ENCODE measurements at places on chromosomes 12 and 14.

GRCh38 chr14:101861464-101861863, 100.0 kb downstream of the PPP2R5C start:
- no peak for DNase-seq

DNA sequence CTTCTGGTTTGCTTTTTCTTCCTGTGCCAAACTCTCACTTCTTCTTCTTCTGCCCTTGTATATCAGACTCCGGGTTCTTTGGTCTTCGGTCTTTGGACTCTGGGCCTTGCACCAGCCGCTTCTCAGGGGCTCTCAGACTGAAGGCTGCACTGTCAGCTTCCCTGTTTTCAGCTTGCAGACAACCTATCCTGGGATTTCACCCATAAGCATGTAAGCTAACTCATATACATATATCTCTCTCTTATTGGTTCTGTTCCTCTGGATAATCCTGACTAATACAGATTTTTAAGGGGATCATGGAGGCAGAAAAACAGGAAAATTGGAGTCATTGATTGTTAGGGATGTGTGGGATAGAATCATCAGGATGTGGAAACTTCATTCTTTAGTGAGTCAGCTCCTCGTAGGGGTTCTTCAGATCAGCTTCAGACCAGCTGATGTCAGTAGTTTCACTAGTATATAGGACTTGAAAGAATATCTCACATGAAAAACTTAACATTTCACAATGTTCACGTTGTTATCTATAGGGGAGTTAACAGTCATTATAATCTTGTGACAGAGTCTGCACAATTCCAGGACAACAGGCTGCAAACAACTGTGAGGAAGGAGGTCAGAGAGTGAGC, 102.9 kb downstream of the RASSF9 start:
- no peak for DNase-seq

GRCh38 chr14:105588236-105588860, 62.0 kb downstream of the TMEM121 start:
- no peak for DNase-seq

DNA sequence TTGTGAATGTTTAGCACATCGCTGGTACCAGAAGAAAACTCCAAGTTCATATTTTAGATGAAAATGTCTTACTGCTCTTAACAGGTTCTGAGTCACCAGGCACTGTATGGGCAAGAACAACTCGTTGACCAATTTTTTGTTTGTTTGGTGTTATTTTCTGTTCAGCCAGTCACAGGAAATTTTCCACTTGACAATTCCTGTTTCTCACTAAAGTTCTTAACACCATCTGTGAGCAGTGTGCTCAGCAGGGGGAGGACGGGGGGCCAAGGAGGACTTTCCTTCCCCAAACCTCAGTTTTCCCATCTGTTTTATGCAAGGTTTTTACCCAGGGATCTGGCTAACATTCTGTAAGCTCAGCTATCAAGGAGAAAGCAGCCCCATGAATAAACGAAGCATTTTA, 3.0 kb downstream of the NUAK1 start:
- no peak for DNase-seq

GRCh38 chr14:72525087-72525915, 368.6 kb downstream of the DPF3 start:
- DNase-seq = no peak

DNA sequence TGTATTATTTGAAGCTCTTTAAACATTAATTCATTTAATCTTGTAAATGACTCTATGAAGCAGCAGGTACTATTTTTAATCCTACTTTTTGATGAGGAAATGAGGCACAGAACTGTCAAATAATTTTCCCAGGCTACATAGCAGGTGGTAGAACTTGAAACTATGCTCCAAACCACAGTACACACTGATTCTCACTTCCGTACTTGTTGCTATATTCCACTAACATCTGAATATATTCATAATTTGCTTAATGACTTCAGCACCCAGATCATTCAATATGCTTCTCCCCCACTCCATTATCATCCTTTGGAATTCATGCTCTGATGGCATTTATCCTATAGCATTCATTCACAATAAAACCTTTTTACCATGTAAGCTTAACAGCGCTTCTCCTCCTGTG, 4.9 kb downstream of the ERGIC2 start:
- no peak for DNase-seq

DNA sequence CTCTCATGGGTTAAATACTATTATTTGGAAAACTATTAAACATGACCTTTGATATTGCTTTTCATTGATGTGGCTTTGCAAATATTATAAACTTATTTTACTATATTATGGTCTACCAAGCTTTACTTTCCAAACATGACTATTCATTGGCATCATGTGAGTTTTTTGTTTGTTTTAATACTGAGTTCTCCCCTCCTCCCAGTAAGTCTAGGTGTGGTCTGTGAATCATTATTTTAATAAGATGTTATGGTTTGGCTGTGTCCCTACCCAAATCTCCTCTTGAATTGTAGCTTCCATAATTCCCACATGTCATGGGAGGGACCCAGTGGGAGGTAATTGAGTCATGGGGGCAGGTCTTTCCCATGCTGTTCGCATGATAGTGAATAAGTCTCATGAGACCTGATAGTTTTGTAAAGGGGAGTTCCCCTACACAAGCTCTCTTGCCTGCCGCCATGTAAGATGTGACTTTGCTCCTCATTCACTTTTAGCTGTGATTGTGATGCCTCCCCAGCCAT, 80.0 kb downstream of the BORCS5 start:
- no peak for DNase-seq

Measured in activated CD8-positive, alpha-beta memory T cell treated with anti-CD3 and anti-CD28 coated beads for 1 hour (primary cell).